Retina (tissue), 1 donor: ENCODE measurements at places on chromosomes 4 and X.
A peak's percentile ranks its signal among the peaks of the same experiment; 100 is the strongest.

DNA sequence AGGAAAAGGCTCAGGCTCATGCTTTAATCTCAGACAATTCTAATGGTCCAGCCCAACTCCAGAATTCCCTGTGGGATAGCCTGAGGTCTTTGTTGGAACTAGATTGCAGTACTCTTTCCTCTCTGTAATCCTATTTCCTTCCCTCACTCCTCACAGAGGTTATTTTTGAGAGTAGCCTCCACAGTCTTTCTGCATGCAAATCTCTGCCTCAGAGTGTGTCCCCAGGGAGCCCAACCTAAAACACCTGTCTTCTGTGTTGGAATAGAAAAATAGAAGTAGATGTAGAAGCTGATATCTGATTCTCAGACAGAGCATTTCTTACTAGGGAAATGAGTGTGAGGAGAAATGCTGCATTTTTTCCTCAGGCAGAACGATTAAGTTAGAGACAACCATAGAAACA lies 915.5 kb upstream of the EPHA5 start:
- no peak for DNase-seq

DNA sequence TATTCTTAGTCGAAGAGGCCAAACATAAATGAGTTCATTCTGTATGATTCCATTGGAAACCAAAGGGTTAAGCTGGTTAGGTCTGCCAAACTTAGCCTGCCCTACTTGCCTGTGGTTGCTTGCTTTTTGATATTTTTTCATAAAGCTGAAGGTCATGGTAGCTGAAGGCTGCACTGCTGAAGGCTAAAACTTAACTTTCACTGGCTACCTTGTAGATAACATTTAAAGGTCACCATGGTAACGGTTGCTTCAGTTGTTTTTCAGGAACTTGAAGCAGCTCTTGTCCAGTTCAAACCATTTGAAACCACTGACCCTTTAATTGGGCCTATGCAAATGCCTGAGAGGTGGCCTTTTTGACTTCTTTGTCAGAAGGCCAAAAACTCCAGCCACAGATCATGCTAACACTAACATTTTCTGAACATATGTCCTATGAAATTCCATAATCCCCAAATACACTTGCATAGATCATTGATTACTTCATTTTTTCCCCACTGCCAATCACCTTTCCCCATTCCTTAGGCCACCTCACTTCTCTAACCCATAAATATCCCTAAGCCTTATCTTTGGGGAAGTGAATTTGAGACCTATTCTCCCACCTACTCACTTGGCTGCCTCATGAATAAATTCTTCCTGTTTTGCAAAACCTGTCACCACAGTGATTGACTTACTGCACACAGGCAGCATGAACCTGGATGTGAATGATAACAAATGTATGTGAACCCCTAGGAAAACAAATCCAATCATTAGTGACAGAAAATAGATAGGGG lies 10.7 kb upstream of the SMIM10L2A start:
- DNase-seq, result no peak

DNA sequence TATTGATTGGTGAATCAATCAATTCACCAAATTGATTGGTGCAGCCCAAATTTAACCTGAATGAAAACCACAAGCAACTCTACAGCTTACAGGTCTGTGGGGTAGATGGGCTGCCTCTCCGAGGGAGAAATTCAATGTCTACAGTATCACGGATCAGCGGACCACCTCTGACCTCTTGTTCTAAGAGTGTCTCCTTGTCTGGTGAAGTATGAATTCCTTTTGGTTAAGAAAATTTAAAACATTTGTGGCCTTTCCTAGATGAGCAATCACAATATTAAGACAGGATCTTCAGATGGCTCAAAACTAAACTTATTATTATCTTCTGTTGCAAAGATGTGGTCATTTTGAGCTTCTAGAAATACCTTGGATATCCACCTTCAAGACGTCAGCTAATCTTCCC lies 153.3 kb downstream of the IL15 start:
- no peak for DNase-seq

- no peak for DNase-seq
Measured at GRCh38 chr4:71857713-71858451, 74.0 kb upstream of the GC start.

- no peak for DNase-seq
Measured at GRCh38 chr4:107693132-107693531, 26.9 kb downstream of the PAPSS1 start.

- DNase-seq, result no peak
Measured at GRCh38 chr4:6352031-6352692, 82.5 kb downstream of the WFS1 start.

- DNase-seq, result no peak
Measured at GRCh38 chr4:25252230-25253070, 18.6 kb downstream of the PI4K2B start.

- no peak for DNase-seq
Measured at GRCh38 chr4:78939667-78940008, 400 bp upstream of the PAQR3 start.

GRCh38 chr4:77582156-77582555 lies 23.5 kb upstream of the CXCL13 start:
- DNase-seq, result no peak

- DNase-seq, result no peak
Measured at GRCh38 chrX:14801136-14801535, 71.7 kb downstream of the FANCB start.

GRCh38 chr4:151524610-151525009 lies 115.6 kb downstream of the FHIP1A start:
- DNase-seq, result no peak

DNA sequence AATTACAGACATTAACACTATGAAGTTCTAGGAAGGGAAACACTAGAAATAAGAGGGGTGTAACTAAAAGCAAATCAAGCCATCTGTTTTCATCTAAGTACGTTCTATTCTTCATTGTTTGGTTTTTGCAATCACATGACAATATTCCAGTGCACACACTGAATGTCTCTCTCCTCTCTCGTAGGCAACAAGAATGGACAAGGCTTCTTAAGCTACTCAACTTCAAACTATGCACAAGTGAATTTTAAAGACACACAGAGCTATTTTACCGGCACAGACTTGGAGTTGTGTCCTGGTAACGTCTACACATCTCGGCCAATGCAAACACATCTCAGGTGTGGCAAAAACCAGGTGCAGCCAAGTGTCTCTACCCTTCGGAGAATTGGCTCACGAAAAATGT lies 173.3 kb downstream of the PRKX start:
- DNase-seq, result no peak

GRCh38 chrX:20498851-20499635 lies 232.3 kb upstream of the RPS6KA3 start:
- DNase-seq, result no peak

- DNase-seq, result no peak
Measured at GRCh38 chr4:70930530-70931256, 28.5 kb downstream of the MOB1B start.

DNA sequence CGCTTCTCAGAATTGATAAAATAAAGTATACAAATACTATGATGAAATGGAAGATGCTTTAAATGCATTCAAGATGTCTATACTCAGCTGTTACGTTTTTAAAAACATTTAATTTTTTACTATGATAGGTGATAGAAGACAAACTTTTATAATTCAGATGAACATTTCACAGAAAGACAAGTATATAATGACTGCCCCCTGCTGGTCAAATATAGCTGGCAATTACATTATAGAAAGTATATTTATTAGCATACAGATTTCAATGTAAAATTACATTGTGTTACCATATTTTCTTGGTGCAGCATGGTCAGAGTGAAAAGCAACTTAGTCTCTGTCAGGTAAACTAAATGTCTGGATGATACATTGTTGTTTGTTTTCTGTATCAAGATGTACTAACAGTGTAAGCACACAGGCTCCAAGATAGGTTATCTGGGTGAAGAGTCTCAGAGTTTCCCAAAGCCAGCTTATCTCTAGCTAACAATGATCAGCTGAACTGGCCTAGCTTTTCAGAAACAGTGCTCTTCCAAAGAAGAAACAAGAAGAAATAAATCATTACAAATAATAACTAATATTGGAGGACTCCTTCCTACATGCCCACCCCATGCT lies 54.1 kb downstream of the SRPX start:
- peak; percentile 9 for DNase-seq

GRCh38 chr4:108270466-108271450 lies 102.0 kb upstream of the LEF1 start:
- no peak for DNase-seq

- no peak for DNase-seq
Measured at GRCh38 chrX:16014171-16014570, 109.2 kb upstream of the GRPR start.

DNA sequence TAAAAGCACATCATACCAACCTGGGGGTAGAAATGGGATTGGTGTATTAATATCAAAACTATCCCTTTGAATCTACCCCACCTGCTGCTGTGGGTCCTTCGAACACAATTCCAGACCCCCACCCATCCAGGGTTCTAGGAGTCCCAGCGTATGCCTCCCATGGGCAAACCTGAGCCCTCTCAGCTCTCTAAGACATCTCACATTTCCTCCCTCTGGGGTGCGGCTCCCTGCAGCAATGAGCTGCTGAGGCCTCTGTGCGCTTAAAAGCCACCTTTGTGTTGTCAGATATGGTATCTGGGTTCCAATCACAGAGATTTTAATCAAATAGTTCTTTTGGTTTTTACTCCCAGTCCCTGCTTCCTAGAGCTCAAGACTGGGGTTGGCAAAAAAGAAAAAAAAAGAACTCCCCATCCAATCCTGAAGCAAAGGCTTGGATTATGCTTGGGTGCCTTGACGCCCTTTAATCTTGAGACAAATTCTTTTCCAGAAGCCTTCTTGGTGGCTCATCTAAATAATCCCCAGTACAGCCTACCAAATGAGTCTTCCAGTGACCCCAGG lies 37.5 kb upstream of the NOCT start:
- no peak for DNase-seq

GRCh38 chr4:141016117-141016798 lies 117.0 kb downstream of the RNF150 start:
- no peak for DNase-seq

DNA sequence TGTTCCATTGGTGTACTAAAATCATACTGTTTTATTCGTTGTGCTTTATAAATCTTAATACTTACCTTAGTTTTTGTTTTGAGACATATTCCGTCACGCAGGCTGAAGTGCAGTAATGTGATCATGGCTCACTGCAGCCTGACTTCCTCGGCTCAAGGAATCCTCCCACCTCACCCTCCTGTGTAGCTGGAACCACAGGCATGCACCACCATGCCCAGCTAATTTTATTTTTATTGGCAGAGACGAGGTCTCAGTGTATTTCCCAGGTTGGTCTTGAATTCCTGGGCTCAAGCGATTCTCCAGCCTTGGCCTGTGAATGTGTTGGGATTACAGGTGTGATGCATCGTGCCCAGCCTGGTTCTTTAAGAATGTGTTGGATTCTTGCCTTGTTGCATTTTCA lies 24.4 kb upstream of the DCK start:
- no peak for DNase-seq

- no peak for DNase-seq
Measured at GRCh38 chr4:155656025-155656424, 10.6 kb upstream of the GUCY1A1 start.
